ENCODE measurements at places on chromosomes 16 and 17.

DNA sequence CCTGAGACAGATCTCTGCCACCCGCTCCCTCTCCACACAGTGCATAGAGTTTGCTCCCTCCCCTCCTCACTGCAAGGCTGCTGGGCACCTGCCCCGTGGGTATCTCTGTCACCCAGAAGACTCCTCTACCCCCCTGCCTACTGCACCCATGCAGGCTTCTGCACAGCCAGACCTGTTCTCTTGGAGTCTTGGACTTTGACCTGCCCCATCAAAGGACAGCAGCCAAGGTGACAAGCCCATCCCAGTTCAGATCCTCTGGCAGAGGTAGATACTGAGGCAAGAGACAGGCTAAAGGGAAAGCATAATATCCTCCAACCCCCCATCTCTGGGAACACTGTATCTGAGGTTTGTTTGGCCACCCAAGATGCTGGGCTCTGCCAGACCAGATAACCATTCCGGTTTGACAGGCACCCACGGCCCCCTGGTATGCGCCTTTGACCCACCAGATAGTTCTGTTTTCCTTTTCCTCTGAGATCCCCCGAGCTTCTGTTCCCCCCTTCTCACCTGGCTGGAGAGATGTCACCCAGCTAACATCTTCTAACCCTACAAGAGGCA lies 239.6 kb downstream of the SOX9 start:
- DNase-seq, result no peak

GRCh38 chr17:30950669-30951399 lies 20.0 kb upstream of the RNF135 start:
- DNase-seq, result peak; percentile 57

- DNase-seq, result peak; percentile 42
Observed at GRCh38 chr16:85330006-85330693, 217.9 kb upstream of the CIBAR2 start.

- no peak for DNase-seq
Observed at GRCh38 chr16:9115277-9115676, 23.8 kb downstream of the HAPSTR1 start.

- DNase-seq, result peak; percentile 81
Observed at GRCh38 chr17:76497979-76498875, 3.0 kb downstream of the RHBDF2 start.

GRCh38 chr17:1752425-1753262 lies 9.2 kb upstream of the SERPINF1 start:
- no peak for DNase-seq

GRCh38 chr16:66551348-66551759 lies 1.0 kb upstream of the CKLF start:
- DNase-seq, result no peak

GRCh38 chr17:77369544-77369971 lies 228.8 kb downstream of the SEC14L1 start:
- DNase-seq, result no peak

- DNase-seq, result no peak
Observed at GRCh38 chr17:29012535-29012934, 6.7 kb upstream of the SEZ6 start.

- no peak for DNase-seq
Observed at GRCh38 chr17:36017799-36018198, at the start of gene CCL23. CCL23 (minus strand) TSS chr17:36017972; CDS start chr17:36017897, 75 bp downstream.

Measured in left hindlimb (tissue), 1 donor.